ENCODE measurements at places on chromosomes 1 and 21. TPM values are rescaled to one million over a fixed set of nuclear protein-coding genes. Genes with fewer than 3 reads are reported as not detected.

LRRC42 gene
- 22.9 TPM for total RNA-seq

VANGL2 gene
- total RNA-seq, result 11.0 TPM

LIN28A gene
- not detected for total RNA-seq

FABP3 gene
- total RNA-seq, result 36.1 TPM

AMY1A gene
- total RNA-seq, result not detected

CFAP298 gene
- 18.7 TPM for total RNA-seq

SH3D21 gene
- total RNA-seq, result 16.9 TPM

TEKT2 gene
- total RNA-seq, result 0.39 TPM

OR2L3 gene
- total RNA-seq, result not detected

TSPAN1 gene
- 0.39 TPM for total RNA-seq

LORICRIN gene
- total RNA-seq, result 39.6 TPM

PRRX1 gene
- 118 TPM for total RNA-seq

RGSL1 gene
- not detected for total RNA-seq

SFN gene
- 254 TPM for total RNA-seq

PLEKHG5 gene
- total RNA-seq, result 14.3 TPM

All from skin of body (tissue), 3 donors.